ENCODE measurements at places on chromosomes 5 and 9. TPM values are rescaled to one million over a fixed set of nuclear protein-coding genes. Genes with fewer than 3 reads are reported as not detected.

DNA sequence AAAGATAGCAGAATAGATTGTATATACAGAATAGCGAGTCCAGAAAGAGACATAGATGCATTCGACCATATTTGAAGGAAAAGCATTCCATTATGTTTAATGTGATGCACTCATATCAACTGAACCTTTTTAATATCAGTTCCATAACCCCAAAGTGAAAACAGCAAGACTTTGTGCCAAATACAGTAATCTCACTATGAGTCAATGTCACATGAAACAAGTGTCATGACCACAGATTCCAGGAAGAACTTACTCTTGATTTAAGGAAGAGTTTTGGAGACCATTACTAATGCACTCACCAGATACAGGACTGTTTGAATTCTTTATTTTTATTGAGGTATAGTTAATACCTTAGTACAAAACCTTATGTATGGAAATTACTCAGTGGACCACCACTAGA, 220.5 kb downstream of the SH3GL2 start:
- H3K36me3 ChIP-seq = no peaks in the 10 kb centered on the region
- H3K4me3 ChIP-seq = no peak overlapping the region
- no peaks in the 10 kb centered on the region for H3K4me1 ChIP-seq

DNA sequence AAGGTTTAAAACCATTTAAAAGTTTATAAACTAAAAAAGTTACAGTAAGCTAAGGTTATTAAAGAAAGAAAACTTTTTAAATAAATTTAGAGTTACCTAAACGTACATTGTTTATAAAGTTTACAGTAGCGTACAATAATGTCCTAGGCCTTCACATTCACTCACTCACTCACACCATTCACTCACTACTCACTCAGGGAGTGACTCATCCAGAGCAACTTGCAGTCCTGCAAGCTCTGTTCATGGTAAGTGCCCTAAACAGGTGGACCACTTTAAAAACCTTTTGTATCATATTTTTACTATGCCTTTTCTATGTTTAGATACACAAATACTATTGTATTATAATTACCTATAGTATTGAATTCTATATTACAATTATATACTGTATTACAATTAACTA, 190.8 kb upstream of the RASA1 start:
- H3K27ac ChIP-seq = no peak overlapping the region
- H3K4me1 ChIP-seq = no peaks in the 10 kb centered on the region
- no peak overlapping the region for H3K4me3 ChIP-seq

Gene PHF24
- 1.1 TPM for total RNA-seq

Gene TRUB2
- total RNA-seq = 9.4 TPM

Gene MAMDC2
- 166 TPM for total RNA-seq

- DNase-seq = no peak
- H3K27ac ChIP-seq = no peak overlapping the region
- H3K4me3 ChIP-seq = no peak overlapping the region
- H3K27me3 ChIP-seq = no peaks in the 10 kb centered on the region
Observed at GRCh38 chr5:156825688-156826087, 24.4 kb upstream of the PPP1R2B start.

Gene EGFLAM
- 2.5 TPM for total RNA-seq

GRCh38 chr5:134100283-134101091, 14.0 kb upstream of the TCF7 start:
- no peaks in the 10 kb centered on the region for H3K27me3 ChIP-seq
- DNase-seq = no peak
- H3K4me3 ChIP-seq = no peak overlapping the region
- H3K27ac ChIP-seq = peak overlapping the region; percentile 45

DNA sequence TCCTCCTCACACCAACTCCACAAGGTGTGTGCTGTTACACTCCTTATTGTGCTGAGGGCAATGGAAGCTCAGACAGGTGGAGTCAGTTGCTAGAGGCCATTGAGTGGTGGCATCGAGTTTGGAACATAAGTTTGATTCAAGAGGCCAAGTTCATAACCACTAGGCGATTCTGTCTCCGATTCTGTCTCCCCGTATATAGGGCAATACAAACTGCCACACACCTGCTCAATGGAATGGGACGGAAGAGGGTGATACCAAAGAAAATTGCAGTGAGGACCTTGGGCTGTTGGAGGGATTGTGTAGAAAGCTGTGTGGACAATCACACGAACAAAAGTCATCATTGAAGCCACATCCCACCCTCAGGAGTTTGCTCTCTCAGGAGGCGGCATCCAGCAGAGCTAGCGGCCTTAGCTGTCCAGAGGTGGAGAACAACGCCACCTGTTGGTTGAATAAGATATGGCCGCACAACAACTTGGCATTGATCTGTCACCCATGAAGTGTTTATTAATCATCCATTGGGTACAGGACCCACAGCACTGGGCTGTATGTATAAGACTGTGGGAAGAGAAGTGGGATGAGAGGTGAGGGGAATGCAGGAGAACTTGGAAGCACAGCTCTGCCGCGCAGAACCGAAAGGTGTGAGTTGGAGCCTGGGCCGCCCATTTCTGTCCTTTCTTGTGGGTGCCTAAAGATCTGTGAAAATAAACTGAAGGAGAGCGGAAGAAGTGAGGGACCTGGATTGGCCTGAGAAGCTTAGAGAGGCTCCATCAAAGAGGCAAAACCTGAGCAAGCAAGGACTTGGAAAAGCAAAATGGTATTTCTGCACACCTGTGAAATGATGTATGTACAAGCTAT, 16.1 kb upstream of the NEUROG1 start:
- H3K27ac ChIP-seq = no peak overlapping the region
- no peaks in the 10 kb centered on the region for H3K36me3 ChIP-seq
- no peak overlapping the region for H3K4me3 ChIP-seq

Gene NMUR2
- total RNA-seq = not detected

DNA sequence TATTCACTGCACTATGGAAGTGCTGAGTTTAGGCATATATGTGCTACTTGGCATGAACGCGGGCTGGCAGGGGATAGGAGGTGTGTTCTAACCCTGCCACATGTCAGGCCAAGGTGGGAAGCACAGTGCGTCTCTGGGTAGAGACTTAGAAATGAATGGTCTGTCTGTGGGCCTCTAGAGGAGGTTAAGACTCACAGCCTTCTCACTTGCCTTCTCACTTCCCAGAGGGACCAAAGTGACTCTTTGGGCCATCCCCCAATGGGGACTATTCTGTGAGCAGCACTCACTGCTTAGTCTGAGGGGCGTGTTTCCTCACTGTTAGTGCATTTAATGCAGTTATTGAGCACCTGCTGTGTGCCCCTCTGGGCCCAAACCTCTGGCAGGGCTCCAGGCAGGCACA, 2.4 kb upstream of the PITX1 start:
- H3K27me3 ChIP-seq = peaks cover 98% of the 10 kb centered on the region
- H3K4me1 ChIP-seq = peaks cover 54% of the 10 kb centered on the region
- no peaks in the 10 kb centered on the region for H3K36me3 ChIP-seq
- no peak for DNase-seq
- no peak overlapping the region for H3K4me3 ChIP-seq
- H3K27ac ChIP-seq = no peak overlapping the region

DNA sequence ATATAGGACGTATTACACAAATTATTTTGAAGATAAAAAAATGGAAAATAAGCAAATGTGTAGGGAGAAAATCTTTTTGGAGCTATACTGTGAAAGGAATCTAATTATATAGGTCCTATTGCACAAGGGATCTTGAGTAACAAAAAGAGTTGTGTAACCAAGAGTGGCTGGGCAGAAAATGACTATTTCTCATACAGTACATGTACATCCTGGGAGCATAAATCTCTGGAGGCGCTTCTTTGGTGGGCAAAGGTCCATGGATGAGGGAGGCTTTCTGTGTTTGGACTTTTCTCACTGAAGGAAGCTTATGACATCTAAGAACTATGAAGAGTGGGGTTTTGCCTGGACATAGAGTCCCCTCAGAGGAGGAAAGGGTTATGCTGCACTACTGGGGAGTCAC, 29.8 kb downstream of the ANKS6 start:
- H3K36me3 ChIP-seq = peaks cover 19% of the 10 kb centered on the region
- no peak overlapping the region for H3K4me3 ChIP-seq
- no peaks in the 10 kb centered on the region for H3K27me3 ChIP-seq
- H3K4me1 ChIP-seq = no peaks in the 10 kb centered on the region

Gene UGT3A1
- total RNA-seq = not detected

- no peaks in the 10 kb centered on the region for H3K4me1 ChIP-seq
- no peak overlapping the region for H3K4me3 ChIP-seq
- DNase-seq = no peak
- H3K27me3 ChIP-seq = peaks cover 43% of the 10 kb centered on the region
- no peak overlapping the region for H3K27ac ChIP-seq
- no peaks in the 10 kb centered on the region for H3K36me3 ChIP-seq
Observed at GRCh38 chr9:135159801-135160200, 72.3 kb downstream of the OLFM1 start.

- no peak for DNase-seq
- no peaks in the 10 kb centered on the region for H3K27me3 ChIP-seq
Observed at GRCh38 chr5:59992206-59992605, 98.7 kb upstream of the PDE4D start.

Gene SEMA6A
- total RNA-seq = 25.0 TPM

- DNase-seq = no peak
- no peaks in the 10 kb centered on the region for H3K4me1 ChIP-seq
- no peak overlapping the region for H3K27ac ChIP-seq
- H3K27me3 ChIP-seq = no peaks in the 10 kb centered on the region
Observed at GRCh38 chr5:35325836-35326235, 95.5 kb upstream of the PRLR start.

GRCh38 chr5:168773226-168773625, 194.1 kb upstream of the PANK3 start:
- no peak overlapping the region for H3K27ac ChIP-seq
- no peaks in the 10 kb centered on the region for H3K4me1 ChIP-seq
- H3K36me3 ChIP-seq = peaks cover 21% of the 10 kb centered on the region
- no peak for DNase-seq
- H3K4me3 ChIP-seq = no peak overlapping the region

DNA sequence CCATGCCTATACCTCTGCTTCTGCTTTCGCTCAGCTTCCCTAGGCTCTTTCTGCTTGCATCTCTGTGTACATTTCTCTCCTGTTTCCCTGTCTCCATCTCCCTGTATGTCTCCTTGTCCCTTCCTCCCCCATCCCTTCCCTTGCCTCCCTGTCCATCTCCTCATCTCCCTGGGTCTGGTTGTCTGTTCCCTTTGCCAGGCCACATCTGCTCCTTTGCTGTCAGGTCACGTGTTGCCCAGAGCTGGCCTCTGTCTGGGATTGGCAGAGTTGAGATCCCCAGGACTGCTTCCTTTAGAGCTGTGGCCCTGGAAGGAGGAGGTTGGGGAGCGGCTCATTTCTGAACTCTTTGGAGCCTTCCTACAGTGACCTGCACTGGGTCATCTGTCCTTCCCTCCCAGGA, 31.8 kb upstream of the PTGS1 start:
- DNase-seq = no peak
- no peak overlapping the region for H3K27ac ChIP-seq
- no peak overlapping the region for H3K4me3 ChIP-seq
- no peaks in the 10 kb centered on the region for H3K36me3 ChIP-seq

- H3K27me3 ChIP-seq = no peaks in the 10 kb centered on the region
- H3K4me3 ChIP-seq = peak overlapping the region; percentile 10
- peak; percentile 87 for DNase-seq
- H3K36me3 ChIP-seq = no peaks in the 10 kb centered on the region
Observed at GRCh38 chr9:96048956-96049831, 173.7 kb downstream of the ERCC6L2 start.

DNA sequence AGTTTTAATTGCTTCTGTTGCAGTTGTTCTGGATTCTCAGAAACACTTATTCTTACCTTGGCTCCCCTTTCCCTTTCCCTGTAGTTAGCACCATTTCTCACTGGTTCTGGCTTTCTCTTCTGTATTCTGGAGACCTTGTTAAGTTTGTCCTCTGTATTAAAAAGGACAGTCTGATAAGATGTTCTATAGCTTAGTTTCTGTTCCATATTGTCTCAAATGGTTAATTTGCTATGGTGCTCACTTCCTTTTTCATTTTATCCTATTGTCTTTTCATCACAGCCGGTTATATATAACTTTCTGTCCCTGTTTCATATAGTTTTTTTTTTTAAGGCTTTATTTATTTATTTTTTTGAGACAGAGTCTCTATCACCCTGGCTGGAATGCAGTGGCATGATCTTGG, 41.4 kb upstream of the KIAA1958 start:
- no peak overlapping the region for H3K27ac ChIP-seq
- no peaks in the 10 kb centered on the region for H3K27me3 ChIP-seq
- peaks cover 16% of the 10 kb centered on the region for H3K4me1 ChIP-seq
- H3K4me3 ChIP-seq = no peak overlapping the region

- H3K27ac ChIP-seq = no peak overlapping the region
- H3K36me3 ChIP-seq = no peaks in the 10 kb centered on the region
- DNase-seq = no peak
- H3K4me1 ChIP-seq = no peaks in the 10 kb centered on the region
Observed at GRCh38 chr5:24643880-24644279, 898 bp downstream of the CDH10 start.

Gene ADAMTS6
- total RNA-seq = 3.7 TPM

GRCh38 chr9:126860757-126861466, 473 bp downstream of the ZBTB34 start:
- no peaks in the 10 kb centered on the region for H3K4me1 ChIP-seq
- no peaks in the 10 kb centered on the region for H3K27me3 ChIP-seq
- peaks cover 17% of the 10 kb centered on the region for H3K36me3 ChIP-seq
- DNase-seq = no peak
- peak overlapping the region; percentile 96 for H3K27ac ChIP-seq
- H3K4me3 ChIP-seq = peak overlapping the region; percentile 99

- H3K4me3 ChIP-seq = no peak overlapping the region
- H3K27me3 ChIP-seq = no peaks in the 10 kb centered on the region
- H3K4me1 ChIP-seq = no peaks in the 10 kb centered on the region
- H3K27ac ChIP-seq = no peak overlapping the region
- no peaks in the 10 kb centered on the region for H3K36me3 ChIP-seq
Observed at GRCh38 chr9:72615931-72616330, 94.5 kb downstream of the TMC1 start.

GRCh38 chr5:68729678-68730077, 364.1 kb upstream of the SLC30A5 start:
- H3K4me3 ChIP-seq = no peak overlapping the region
- DNase-seq = no peak
- H3K36me3 ChIP-seq = no peaks in the 10 kb centered on the region
- no peaks in the 10 kb centered on the region for H3K27me3 ChIP-seq

- no peaks in the 10 kb centered on the region for H3K27me3 ChIP-seq
- H3K4me3 ChIP-seq = no peak overlapping the region
- H3K27ac ChIP-seq = no peak overlapping the region
- H3K4me1 ChIP-seq = no peaks in the 10 kb centered on the region
- no peaks in the 10 kb centered on the region for H3K36me3 ChIP-seq
Observed at GRCh38 chr5:133827011-133827410, 141.4 kb downstream of the C5orf15 start.

DNA sequence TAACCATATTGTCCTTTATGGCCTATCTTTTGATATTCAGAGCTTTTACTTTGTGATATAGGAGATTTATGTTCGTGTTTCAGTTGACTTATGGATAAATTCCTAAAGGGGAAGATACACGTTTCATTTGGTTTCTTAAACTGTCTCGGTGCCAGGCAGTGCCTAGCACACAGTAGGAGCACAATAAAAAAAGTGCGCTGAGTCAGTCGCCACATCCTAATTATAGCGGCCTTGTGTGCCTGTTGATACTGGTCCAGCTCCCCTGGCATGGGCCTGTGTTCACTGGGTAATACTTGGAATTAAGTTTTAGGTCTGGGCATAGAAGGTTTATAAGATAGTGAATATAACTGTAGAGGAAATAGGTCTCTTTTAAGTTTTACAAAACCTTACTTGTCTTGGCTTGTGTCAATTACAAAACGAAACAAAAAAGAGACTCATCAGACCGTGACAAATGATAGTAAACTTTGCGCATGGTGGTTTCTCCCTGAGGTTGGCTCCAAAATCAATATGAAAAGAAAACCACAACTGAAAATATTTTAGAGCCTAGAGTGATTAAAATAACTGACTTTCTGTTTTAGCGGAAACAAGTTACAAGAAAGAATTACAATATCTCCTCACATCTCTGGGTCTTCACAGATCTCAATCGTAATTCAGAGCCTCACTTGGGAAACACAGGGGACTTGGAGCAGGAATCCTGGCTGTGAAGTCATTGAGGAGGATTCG, 84.8 kb downstream of the MVB12B start:
- no peak overlapping the region for H3K27ac ChIP-seq
- H3K27me3 ChIP-seq = no peaks in the 10 kb centered on the region
- DNase-seq = no peak
- H3K36me3 ChIP-seq = no peaks in the 10 kb centered on the region
- H3K4me3 ChIP-seq = no peak overlapping the region
